Adrenal gland (tissue), 19 donors: ENCODE measurements at places on chromosomes 12 and 14.

DNA sequence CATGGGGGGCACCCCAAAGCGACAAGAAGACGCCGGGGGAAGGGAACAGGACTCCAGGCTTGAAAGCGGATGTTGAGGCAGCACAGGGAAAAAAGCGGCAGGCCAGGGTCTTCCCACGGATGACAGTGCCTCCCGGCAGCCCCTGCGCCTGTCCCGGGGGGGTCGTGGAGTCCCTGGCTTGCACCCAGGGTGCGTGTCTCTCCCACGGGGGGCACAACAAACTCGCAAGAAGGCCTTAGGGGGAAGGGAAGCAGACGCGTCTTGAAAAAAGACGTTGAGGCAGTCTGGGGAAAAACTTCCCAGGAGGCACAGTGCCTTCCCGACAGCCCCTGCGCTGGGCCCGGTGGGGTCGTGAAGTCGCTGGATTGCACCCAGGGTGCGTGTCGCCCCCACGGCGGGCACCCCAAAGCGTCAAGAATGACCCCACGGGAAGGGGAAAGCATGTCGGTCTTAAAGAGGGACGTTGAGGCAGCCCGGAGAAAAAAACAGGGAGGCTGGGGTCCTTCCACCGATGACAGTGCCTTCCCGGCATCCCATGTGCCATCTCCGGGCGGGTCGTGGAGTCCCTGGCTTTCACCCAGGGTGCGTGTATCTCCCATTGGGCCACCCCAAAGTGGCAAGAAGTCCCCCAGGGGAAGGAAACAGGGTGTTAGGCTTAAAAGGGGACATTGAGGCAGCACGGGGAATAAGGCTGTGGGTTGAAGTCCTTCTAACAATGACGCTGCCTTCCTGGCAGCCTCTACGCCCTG is 159.9 kb upstream of the ALG10B start:
- H3K4me1 ChIP-seq = no peaks in the 10 kb centered on the region
- no peaks in the 10 kb centered on the region for H3K27me3 ChIP-seq
- no peak overlapping the region for H3K27ac ChIP-seq
- H3K4me3 ChIP-seq = no peak overlapping the region
- DNase-seq = no peak

- H3K27me3 ChIP-seq = no peaks in the 10 kb centered on the region
- H3K27ac ChIP-seq = no peak overlapping the region
- no peaks in the 10 kb centered on the region for H3K36me3 ChIP-seq
- no peak overlapping the region for H3K4me3 ChIP-seq
- no peaks in the 10 kb centered on the region for H3K4me1 ChIP-seq
- DNase-seq = no peak
Observed at GRCh38 chr14:57976701-57977100, 110.8 kb upstream of the SLC35F4 start.

- no peak overlapping the region for H3K4me3 ChIP-seq
- H3K36me3 ChIP-seq = no peaks in the 10 kb centered on the region
Observed at GRCh38 chr12:3227076-3227975, 150.1 kb downstream of the TSPAN9 start.

GRCh38 chr14:62123961-62124360 is 361.7 kb downstream of the SNAPC1 start:
- H3K27me3 ChIP-seq = peaks cover 31% of the 10 kb centered on the region
- DNase-seq = no peak
- no peak overlapping the region for H3K4me3 ChIP-seq

GRCh38 chr12:96294831-96295230 is 100.7 kb downstream of the ELK3 start:
- H3K27me3 ChIP-seq = no peaks in the 10 kb centered on the region
- no peak for DNase-seq
- H3K4me3 ChIP-seq = no peak overlapping the region
- no peaks in the 10 kb centered on the region for H3K4me1 ChIP-seq
- no peaks in the 10 kb centered on the region for H3K36me3 ChIP-seq

DNA sequence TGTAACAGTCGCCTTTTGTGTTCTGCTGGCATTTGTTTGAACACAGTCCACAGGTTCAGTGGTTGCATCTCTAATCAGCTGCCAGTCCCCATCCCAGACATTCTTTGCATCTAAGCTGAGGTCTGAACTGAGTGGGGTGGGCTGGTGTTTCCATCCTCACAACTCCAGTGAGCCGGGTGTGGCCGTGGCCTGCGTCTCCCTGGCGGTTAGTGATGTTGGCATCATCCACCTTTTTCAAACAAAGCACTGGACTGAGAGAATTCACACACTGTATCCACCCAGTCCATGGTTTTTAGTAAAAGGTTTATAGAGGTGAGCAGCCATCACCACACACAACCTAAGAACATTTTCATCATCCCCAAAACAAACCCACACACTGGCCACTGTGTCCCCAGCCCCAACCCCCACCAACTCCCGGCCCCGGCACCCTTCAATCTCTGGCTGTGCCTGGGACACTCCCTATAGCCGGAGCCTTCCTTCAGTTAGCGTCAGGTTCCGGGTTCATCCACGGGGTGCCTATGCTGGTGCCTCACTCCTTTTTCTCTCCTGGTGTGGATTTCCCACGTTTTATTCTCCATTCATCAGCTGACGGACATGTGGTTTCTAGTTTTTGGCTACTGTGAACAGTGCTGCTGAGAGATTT is 6.5 kb downstream of the DDX51 start:
- no peaks in the 10 kb centered on the region for H3K27me3 ChIP-seq
- H3K4me3 ChIP-seq = no peak overlapping the region
- DNase-seq = no peak
- H3K4me1 ChIP-seq = peaks cover 2% of the 10 kb centered on the region
- H3K27ac ChIP-seq = no peak overlapping the region

GRCh38 chr12:64782191-64782876 is 23.1 kb upstream of the GNS start:
- DNase-seq = no peak
- no peaks in the 10 kb centered on the region for H3K36me3 ChIP-seq
- no peak overlapping the region for H3K4me3 ChIP-seq
- no peaks in the 10 kb centered on the region for H3K27me3 ChIP-seq
- H3K4me1 ChIP-seq = peaks cover 14% of the 10 kb centered on the region

DNA sequence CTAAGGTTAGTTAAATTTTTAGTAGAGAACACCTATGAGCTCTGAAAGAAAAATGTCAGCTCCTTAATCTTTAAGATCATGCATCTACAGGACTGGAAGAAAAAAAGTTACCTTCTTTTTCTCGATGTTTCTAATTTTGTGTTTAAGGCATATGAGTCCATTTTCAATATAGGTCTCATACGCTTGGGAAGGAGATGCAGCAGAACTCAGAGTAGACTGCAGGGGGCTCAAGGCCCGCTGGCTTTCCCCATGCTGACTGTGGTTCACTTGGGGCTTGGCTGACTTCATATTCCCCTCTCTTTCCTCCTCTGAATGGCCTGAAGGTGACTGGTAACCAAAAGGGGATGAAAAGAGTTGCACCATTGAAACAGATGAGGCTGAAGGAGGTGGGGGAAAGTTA is 1.5 kb downstream of the CAPRIN2 start:
- peaks cover 12% of the 10 kb centered on the region for H3K4me1 ChIP-seq
- no peaks in the 10 kb centered on the region for H3K36me3 ChIP-seq
- DNase-seq = no peak
- H3K27ac ChIP-seq = no peak overlapping the region
- no peak overlapping the region for H3K4me3 ChIP-seq
- no peaks in the 10 kb centered on the region for H3K27me3 ChIP-seq

- H3K27me3 ChIP-seq = no peaks in the 10 kb centered on the region
- H3K36me3 ChIP-seq = no peaks in the 10 kb centered on the region
- no peak overlapping the region for H3K27ac ChIP-seq
- no peaks in the 10 kb centered on the region for H3K4me1 ChIP-seq
- no peak for DNase-seq
- H3K4me3 ChIP-seq = no peak overlapping the region
Observed at GRCh38 chr14:102629011-102629444, 36.6 kb downstream of the RCOR1 start.

- H3K36me3 ChIP-seq = no peaks in the 10 kb centered on the region
- peak overlapping the region; percentile 96 for H3K4me3 ChIP-seq
- H3K27me3 ChIP-seq = no peaks in the 10 kb centered on the region
- no peak for DNase-seq
- H3K4me1 ChIP-seq = peaks cover 35% of the 10 kb centered on the region
Observed at GRCh38 chr14:101963656-101964296, 597 bp upstream of the DYNC1H1 start.

DNA sequence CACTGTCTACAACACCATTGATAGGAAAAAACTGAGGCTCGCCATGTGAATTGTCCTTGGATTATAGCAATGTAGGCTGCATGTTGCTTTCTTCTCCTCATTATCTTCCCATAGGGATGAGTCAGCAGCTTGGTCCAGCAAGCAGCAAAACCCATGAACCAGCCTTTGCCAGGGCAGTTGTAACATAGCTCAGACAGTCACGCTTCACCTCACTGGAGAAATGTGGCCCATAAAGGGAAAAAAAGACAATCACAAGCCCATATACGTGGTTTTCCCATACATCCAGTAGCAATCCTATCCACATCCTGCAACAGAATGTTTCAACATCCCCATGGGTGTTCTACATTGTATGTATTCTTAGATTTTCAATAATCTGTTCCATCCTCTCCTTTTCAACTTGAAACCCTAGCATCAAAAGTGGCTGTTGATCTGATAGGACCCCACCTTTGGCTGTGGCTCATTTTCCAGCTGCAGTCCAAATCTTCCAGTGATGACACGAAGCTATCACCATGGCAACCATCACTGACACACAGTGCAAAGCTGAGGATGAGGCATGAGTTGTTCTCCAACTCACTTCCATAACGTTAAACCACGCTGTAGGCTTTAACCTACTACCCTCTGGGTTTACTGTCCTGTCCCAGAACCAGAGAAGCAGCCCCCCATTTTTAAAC is 34.0 kb downstream of the GRIN2B start:
- no peaks in the 10 kb centered on the region for H3K36me3 ChIP-seq
- no peaks in the 10 kb centered on the region for H3K4me1 ChIP-seq
- H3K4me3 ChIP-seq = no peak overlapping the region
- H3K27me3 ChIP-seq = no peaks in the 10 kb centered on the region
- no peak overlapping the region for H3K27ac ChIP-seq
- DNase-seq = no peak

- no peaks in the 10 kb centered on the region for H3K36me3 ChIP-seq
- no peak for DNase-seq
- H3K4me1 ChIP-seq = peaks cover 14% of the 10 kb centered on the region
- H3K27me3 ChIP-seq = no peaks in the 10 kb centered on the region
Observed at GRCh38 chr14:54674046-54674741, 107.3 kb downstream of the SAMD4A start.

DNA sequence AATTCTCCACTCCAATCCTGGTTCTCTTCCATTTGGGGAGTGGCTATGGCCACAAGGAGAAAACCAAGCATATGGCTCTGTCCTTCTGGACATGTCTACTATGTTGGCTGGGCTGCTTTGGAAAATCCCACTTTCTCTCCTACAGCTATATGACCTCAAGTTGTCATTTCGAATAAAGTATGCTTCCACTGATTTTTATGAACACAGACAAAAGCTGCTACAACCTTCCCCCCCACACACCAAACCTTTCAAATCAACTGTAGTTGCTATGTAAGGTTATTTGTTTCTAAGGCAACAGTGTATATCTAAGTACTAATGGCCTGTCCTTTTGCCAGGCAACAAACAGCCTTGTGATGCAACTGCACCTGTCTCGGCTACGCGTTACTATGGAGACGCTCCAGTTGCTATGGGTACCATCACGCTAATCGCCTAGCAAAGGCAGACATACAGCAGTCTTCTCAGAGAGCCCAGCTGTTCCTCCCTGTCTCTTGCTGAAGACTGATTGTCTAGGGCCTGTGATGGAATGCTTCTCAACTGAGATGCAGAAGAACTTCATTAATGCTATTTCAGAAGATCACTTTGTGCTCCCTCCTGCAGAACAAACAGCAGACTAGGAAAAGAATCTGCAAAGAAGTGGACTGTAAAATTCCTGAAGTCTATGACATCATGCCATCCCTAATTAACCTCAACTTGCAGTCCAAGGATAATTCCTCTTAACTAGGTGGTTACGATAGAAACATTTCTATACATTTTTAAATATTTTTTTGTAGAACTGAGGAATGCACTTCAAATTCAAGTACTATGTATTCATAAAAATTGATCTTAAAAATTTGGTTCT is 67.6 kb downstream of the FOXN3 start:
- H3K4me1 ChIP-seq = peaks cover 22% of the 10 kb centered on the region
- no peaks in the 10 kb centered on the region for H3K36me3 ChIP-seq
- H3K27ac ChIP-seq = peak overlapping the region; percentile 22
- H3K27me3 ChIP-seq = no peaks in the 10 kb centered on the region
- DNase-seq = peak; percentile 92

DNA sequence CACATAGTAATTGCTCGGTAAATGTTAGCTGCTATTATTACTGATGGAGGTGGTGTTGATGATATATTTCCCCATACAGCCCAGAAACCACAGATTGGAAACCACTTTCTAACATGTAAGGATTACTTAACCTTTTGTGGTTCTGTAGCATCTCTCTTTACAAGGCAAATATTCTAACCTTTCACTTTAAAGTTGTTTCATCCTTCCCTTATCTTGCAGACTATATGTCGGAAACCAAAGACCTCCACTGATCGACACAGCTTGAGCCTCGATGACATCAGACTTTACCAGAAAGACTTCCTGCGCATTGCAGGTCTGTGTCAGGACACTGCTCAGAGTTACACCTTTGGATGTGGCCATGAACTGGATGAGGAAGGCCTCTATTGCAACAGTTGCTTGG is 75.8 kb downstream of the FRMD6 start:
- H3K27me3 ChIP-seq = no peaks in the 10 kb centered on the region
- no peak overlapping the region for H3K4me3 ChIP-seq
- H3K36me3 ChIP-seq = no peaks in the 10 kb centered on the region
- H3K27ac ChIP-seq = no peak overlapping the region

DNA sequence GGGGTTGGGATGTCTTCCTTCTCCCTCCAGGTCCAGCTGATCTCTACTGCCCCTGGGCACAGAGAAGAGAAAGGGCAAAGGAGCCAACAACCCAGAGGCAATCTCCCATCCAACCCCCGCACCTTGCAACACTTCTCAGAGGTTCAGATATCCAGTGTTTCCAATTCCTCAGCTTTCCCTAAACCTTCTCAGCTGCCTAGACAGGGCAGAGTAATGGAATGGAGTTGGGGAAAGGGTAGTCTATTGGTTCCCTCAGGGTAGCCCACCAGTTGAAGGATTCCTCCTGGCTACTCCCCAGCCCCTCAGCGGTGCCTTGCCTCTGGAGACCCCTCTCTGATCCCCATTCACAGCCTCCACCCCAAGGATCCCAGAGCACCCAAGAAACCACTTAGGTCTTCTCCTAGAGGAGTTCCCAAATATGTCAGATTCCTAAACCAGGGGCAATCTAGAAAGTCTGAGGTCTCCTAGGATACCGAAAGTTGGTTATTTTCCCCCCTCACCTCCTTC is 537 bp downstream of the NFE2 start:
- DNase-seq = no peak
- peaks cover 3% of the 10 kb centered on the region for H3K27me3 ChIP-seq
- no peaks in the 10 kb centered on the region for H3K36me3 ChIP-seq
- no peak overlapping the region for H3K4me3 ChIP-seq

- H3K4me1 ChIP-seq = no peaks in the 10 kb centered on the region
- H3K4me3 ChIP-seq = no peak overlapping the region
- H3K27me3 ChIP-seq = no peaks in the 10 kb centered on the region
- DNase-seq = no peak
- no peak overlapping the region for H3K27ac ChIP-seq
- no peaks in the 10 kb centered on the region for H3K36me3 ChIP-seq
Observed at GRCh38 chr14:75933712-75934296, 48.0 kb downstream of the TGFB3 start.
